NCI-H2081 treated with DMSO at 0.1 percent for 48 hours (cell line): ENCODE measurements at places on chromosomes 6 and 20.

DNA sequence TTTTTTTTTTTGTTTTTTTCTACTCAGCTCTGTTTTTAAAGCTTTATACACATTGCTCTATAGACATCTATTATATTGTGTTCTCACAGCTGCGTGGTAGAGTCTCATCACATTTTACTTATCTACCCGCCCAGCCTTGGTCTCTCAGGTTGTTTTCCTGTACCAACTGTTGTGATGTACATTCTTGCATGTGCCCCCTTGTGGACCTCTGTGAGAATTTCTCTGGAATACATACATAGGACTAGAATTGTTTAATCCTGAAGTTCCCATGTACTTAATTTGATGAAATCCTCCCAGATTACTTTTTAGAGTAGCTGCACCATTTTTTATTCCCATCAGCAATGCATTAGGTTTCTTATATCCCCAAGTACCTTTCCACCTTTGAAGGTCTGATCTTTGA, 40.4 kb upstream of the TINAG start:
- no peak for DNase-seq

DNA sequence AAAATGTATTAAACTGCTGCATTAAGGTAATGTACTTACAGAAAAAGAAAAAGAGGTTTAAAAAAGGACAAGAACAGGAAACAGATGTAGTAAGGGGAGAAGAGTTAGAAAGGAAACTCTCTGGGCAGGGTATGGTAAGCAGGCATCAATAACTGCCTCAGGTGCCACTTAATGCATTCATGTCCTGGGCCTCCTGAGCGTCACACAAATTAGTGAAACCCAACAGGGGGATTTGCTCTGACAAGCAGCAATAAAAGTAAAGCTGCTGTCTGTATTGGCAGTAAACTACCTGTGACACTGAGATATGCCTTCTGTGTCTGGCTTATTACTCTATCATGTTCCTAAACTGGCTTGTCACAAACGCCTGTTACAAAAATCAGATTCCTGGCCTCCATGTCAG, 1.5 kb upstream of the EFHC1 start:
- no peak for DNase-seq

DNA sequence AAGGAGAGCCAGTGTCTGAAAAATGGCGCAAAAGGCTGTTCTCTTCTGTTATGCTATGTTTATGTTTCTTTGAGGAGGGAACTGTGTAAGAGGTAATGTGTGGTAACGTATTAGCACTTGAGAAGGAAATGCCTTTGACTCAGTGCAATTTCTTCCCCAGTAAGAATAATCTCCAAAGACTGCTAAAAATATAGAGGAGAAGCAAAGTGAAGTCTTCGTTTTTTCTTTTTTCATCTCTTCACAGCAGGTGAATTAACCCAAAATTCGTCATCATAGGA, 47.1 kb upstream of the IFNGR1 start:
- DNase-seq = no peak

DNA sequence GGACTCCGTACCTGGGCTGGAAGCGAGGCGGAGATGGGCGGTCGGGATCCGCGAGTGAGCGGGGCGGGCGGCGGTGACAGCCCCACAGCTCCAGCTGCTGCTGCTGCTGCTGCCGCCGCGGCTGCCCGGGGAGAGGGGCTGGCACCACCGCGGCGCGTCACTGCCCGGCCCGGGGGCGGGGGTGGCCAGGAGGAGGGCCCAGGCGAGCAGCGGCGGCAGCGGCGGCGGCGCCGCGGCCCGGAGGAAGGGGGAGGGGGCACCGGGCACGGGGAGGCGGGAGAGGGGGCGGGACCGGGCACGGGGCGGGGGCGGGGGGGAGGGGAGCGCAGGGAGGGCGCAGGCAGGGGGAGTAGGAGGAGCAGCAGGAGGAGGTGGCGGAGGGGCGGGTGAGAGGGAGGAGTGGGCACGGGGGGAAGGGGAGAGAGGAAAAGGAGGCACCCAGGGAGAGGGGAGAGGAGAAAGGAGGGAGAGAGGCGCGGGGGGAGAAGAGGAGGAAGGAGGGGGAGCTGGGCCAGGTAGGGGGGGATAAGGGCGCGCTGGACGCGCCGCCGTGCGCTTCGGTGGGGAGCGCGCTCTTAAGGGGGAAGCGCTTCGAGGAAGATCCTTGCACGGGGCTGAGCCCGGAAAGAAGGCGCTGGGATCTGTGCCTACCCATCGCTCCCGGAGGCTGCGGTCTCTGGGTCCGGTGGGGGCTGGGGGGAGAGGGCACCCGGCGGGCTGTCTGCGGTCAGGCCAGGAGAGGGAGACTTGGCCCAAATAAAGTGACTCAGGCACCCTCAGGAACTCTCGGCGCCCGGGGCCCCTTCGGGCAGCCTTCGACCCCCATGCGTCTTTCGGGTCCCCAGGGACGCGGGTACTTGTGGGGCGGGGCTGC, 101.5 kb downstream of the NOL4L start:
- no peak for DNase-seq

DNA sequence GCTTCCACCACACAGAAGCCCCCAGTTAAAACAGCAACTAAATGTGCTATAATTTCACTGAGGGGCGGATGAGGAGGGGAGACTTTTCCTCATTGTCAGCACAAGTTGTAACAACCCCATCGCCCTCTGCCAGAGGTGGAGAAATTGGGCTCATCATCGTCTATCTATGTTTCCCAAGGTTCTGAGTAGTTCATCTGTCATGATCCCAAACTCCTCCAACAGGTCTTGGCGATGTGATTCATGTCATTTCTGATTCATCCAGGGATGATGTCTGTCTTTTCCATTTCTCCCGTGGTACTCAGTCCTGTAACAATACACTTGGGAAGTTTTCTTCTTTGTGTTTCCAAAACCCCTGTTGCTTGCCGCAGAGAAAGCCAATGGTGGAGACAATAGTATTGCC, 51.0 kb downstream of the TFAP2A start:
- DNase-seq = no peak

DNA sequence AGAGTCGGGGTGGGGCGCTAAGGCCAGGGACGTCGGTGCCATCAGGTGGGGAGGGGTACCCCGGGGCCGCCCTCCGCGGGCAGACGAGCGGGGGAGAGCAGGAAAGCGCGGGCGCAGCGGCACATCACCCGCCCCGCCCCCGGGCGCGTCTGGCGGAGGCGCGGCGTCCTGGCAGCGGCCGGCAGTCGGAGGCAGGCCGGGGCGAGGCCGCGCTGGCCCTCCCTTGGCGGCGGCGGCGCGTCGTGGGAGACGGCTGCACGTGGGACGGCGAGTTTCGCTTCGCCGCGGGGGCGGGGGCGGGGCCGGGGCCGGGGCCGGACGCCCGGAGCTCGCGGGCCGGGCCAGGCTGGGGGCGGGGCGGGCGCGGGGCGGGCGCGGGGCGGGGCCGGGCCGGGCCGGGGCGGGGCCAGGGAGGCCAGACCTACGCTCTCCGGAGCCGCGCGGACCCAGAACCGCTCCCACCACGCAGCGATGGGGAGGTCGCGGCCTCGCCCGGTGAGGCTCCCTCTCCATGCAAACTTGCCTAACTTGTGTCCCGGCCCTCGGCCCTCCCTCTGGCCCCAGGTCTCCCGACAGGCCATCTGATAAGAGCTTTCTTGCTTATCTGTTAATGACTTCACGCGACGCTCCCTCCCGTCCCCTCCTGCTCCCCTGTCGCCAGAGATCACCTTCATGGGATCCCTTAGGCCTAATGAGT, 12.5 kb downstream of the ITPR3 start:
- DNase-seq = no peak

- DNase-seq = no peak
Measured at GRCh38 chr20:23122321-23122720, 36.2 kb upstream of the CD93 start.
